ENCODE measurements at places on chromosomes 5 and 9.

DNA sequence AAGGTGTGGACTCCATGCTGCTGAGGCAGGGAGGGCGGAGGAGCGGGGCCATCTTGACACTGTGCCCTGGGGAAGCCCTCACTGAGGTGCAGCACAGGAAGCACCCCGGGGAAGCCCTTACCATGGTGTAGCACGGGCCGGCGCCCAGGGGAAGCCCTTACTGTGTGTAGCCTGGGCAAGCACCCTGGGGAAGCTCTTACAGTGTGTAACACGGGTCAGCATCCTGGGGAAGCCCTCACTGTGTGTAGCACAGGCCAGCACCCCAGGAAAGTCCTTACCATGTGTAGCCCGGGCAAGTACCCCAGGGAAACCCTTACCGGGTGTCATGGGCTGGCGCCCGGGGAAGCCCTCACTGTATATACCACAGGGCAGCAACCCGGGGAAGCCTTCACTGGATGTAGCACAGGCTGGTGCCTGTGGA lies 62.6 kb upstream of the ZNF354B start:
- no peak for DNase-seq

- DNase-seq: no peak
These were observed 27.3 kb downstream of the PNPLA7 start for GRCh38 chr9:137522746-137523455.

DNA sequence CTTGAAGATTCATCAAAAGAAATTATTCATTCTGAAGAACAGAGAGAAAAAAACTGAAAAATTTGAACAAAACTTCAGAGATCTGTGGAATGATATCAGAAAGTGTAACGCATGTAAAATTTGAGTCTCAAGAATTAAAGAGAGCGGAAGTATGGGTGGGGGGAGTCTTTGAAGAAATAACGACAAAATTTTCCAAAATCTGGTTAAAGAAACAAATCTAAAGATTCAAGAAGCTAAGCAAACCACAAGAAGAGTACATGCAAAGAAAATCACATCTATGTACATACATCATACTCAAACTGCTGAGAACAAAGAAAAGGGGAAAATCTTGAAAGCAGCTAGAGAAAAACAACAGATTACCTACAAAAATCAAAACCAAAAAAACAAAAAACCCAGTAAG lies 149.4 kb upstream of the TBCA start:
- no peak for DNase-seq

GRCh38 chr5:140883373-140883772 lies 1.4 kb downstream of the PCDHA13 start:
- no peak for DNase-seq

DNA sequence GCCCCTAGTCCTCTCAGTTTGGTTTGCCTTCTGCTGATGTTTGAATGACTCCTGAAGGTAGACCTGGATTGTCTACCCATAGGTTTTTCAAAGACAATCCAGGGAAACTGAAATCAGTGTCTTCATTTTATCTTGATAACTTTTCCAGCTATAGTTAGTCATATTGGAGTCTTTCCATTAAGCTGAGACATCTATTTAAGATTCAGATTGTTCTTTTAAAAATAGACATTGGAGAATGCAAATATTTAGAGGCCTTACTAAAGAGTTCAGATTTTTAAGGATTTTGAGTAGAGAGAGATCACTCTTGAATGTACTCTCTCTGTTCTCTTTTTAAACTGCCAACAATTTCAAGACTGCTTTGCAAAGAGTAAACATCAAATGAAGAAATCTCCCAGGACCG lies 69.1 kb downstream of the GDNF start:
- no peak for DNase-seq

DNA sequence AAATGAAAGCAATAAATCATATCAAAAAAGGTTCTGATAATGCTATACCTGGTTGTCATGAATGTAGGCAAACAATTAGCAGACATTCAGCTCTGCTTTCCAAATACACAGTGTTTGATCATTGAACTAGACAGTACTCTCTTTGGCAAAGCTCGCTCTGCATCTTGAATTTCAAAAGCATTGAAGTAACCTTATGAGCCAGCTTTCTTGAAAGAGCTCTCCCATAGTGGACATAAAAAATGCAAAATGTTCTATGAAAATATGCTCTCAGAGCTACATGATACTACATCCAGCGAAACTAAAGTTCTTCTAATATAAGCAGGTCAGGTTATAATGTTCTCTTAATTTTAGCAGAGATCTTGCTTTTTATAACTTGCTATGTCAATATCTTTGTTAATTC lies 533.4 kb downstream of the CSNK1G3 start:
- DNase-seq: no peak

GRCh38 chr5:149315753-149316152 lies 29.5 kb upstream of the GRPEL2 start:
- DNase-seq: no peak

DNA sequence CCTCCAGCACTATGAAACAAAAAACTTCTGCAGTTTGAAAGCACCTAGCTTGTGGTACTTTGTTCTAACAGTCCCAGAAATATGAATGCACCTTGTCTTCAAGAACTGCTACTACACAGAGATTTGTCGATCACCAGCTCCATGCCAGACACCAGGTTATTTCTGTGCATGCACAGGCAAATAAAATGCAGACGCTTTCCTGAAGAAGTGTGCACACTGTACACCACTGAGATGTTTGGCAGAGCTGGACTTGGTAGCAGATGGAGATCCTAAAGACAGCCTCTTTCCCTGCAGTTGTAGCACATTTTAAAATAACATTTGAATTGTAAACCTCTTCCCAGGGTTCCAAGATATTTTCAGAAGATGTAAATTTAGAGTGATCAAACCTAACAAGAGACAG lies 730.0 kb downstream of the MTRR start:
- DNase-seq: no peak

DNA sequence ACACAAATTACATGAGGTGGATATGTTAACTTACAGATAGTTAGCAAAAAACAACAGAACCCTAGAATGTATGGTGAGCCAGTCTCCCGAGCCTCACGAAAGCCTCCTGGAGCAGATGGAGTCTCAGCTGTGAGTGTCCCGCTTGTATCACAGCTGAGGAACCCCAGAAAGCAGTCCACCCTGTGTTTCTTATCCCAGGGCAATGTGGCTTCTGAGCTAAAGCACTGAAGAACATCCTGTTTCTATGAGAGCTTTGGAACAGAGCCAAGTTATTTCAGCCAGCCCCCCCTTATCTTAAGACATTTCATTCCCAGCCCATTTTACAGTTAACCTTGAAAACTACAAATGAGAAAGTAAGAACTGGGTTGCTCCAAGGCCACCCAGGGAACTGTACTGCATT lies 1220.9 kb upstream of the CDH6 start:
- no peak for DNase-seq

GRCh38 chr9:87148331-87149104 lies 201.2 kb upstream of the GAS1 start:
- peak; percentile 88 for DNase-seq

DNA sequence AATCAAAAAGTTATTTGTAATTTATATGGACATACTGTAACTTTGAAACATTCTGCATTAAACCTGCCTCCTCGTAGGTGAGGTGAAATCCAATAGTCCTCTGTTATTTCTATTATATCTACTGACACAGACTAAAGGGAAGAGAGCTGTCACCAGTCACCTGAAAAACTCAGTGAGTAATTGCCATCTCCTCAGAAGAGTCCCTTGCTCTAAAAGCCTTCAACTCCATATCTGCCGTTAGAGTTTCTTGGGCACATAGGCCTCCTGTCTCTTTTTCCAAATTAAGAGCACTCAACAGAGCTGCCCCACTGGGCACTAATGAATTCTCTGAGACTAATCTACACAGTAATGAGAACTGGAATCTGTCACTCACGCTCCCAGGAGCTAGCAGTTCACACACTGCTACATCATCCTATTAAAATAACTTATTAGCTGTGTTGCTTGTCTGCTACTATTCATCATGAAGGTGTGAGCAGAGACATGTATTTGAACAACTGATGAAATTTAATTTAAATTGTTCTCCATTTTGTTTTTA lies 67.3 kb upstream of the VCAN start:
- DNase-seq: peak; percentile 49

GRCh38 chr5:118506217-118506852 lies 482.0 kb downstream of the DTWD2 start:
- DNase-seq: no peak

DNA sequence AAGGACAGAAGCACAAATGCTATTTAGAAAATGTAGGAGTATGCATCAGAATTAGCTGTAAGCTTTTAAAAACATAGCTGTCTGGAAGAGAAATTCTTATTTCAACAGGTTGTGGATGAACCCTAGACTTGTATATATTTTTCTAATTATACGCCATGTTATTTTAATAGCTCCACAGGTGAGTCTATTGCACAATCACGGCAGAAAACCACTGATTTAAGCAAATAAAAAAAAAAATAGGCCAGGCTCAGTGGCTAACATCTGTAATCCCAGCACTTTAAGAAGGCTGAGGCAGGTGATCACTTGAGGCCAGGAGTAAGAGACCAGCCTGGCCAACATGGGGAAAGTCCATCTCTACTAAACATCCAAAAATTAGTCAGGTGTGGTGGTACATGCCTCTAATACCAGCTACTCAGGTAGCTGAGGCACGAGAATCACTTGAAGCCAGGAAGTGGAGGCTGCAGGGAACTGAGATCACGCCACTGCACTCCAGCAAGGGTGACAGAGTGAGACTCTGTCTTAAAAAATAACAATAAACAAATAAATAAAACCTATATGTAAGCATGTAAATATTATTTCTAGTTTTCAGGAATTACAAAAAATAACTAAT lies 11.7 kb downstream of the TRIM23 start:
- DNase-seq: no peak

DNA sequence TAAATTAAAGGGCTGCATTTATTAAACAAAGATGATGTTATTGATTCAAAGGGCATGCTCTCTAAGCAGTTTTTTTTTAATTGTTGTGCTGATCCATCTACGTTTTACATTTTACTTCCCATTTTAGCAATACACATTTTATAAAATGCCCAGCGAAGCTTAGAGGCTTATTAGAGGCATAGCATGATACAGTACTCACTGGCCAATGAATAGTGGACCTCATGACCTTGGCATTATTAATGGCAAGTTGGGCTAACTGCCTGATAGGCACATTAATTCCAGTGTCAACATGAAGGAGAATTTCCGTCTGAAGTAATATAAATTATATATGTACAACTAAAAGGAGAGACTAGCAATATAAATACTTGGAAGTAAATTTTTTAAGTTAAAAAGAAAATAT lies 837.2 kb downstream of the EFNA5 start:
- DNase-seq: no peak

DNA sequence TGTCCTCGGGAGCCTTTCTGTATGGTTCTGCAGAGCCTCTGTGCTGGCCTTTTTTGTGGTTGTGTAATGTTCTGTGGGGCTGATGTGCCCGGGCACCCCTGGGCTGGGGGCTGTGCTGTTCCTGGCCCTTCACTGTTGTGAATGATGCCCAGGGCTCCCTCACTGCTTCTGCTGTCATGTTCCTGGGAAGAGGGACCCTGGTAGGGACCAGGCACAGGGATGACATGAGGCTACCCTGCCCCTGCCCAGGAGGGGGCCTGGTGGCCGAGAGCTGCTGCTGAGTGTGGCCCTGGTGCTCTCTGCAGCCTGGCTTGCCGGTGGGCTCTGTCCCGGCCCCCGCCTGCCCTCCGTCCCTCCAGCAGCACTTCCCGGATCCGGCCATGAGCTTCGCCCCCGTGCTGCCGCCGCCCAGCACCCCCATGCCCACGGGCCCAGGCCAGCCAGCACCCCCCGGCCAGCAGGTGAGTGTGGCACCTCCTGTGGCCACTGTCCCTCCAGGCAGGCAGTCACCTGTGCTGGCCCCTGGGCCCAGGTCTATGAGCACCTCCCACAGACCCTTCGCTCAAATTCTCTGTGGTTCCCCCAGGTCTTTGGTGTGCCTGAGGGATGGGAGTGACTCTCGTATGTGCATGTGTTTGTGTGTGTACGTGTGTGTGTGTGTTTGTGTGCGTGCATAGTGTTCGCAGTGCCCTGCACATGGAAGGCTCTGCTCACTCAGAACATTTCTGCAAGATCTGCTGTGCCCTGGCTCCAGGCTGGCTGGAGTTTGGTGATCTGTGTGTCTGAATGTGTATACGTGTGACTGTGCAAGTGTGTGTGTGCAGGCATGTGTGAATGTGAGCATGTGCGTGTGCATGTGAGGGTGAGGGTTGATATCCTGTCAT lies 72.3 kb downstream of the WNK2 start:
- DNase-seq: no peak

GRCh38 chr5:160367261-160367660 lies 3.2 kb downstream of the C1QTNF2 start:
- DNase-seq: no peak

DNA sequence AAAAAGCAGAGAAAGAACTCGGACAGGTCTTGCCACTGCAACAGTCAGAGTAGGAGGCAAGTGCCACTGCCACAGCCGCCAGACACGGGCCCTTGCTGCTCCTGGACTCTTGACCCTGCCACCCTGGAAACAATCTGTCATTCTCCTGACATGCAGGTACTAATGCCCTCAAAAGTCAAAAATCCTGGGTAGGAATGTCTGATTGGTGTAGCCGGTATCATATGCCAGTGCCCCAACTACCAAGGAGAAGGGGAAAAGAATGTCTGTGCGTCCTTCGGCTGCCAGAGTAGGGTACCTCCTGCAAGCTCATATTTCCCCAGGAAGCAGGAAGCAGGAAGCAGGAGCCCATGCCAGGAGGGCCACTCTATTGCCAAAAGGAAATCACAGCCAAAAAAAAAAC lies 30.5 kb upstream of the F2RL1 start:
- no peak for DNase-seq

DNA sequence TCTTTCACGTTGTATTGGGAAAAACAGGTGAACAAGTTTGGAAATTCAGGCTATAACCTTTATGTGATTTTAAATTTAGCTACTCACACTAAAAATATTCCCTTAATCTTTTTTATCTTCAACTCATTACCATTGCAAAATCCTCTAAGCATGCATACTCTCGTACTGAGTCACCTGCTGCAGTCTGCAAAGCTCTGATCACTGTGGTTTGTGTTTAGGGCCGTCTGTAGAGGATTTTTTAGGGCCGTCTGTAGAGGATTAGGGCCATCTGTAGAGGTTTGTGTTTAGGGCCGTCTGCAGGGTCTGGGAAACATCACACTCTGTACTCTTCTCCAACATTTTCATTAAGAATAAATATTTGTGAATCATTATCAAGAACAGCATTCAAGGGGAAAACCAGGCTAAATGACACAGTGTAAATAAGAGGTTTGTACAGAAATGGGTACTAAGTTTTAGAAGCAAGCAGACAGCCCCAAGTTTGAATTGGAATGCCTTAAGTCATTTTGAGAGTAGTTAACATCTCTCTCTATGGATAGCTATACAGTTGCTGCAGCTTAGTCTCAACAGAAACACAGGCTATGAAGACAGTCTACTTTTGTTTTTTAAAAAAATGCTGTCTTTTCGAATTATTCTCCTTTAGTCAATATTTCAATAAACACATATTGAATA lies 155.0 kb upstream of the TSLP start:
- DNase-seq: no peak

GRCh38 chr5:148314187-148314586 lies 2.0 kb downstream of the SPINK7 start:
- no peak for DNase-seq

Data from heart right ventricle (tissue), 16 donors.